CD4-positive, alpha-beta T cell treated with Interleukin-4 for 4 hours (primary cell): ENCODE measurements at places on chromosomes 6 and 20.

- no peak for DNase-seq
Measured at GRCh38 chr20:62356589-62357186, 10.4 kb downstream of the LAMA5 start.

- no peak for DNase-seq
Measured at GRCh38 chr20:41006126-41006935, 22.3 kb upstream of the TOP1 start.

GRCh38 chr6:74256381-74256780 lies 560.4 kb downstream of the CD109 start:
- no peak for DNase-seq

DNA sequence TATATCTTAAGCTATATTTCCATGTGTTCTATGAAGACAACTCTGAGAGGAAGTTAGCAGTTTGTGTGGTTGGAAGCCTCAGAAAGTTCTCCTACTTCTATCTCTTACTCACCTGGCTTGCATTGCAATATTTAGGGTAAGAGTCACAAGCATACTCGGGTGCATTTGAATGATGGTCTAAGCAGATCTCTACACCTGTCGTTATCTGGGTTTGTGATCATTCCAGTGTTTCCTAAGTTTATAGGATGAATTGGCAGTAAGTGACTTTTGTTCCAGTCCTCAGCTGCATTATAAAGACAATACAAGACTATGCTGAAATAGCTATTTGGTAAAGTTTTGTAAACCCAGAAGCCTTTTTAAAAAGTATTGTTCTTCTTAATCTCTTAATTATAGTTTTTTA lies 36.9 kb downstream of the CBFA2T2 start:
- no peak for DNase-seq

DNA sequence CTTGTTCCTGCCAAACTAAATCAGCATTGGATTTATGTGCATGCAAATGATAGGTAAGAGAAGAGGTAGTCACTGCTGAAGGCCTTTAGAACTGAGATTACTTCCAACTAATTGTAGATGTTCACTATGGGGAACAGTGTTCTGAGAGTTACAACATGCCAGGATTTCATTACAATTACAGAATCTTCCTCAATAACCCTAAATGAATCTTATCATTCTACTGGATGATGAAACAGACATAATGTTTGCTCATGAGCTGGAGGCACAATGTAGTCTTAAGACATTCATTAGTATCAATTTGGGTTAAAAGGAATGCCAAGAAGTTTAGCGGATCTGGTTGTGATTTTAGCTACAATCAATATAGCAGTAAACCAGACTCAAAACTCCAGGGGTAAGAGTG lies 248.9 kb upstream of the THEMIS start:
- DNase-seq, result no peak

- no peak for DNase-seq
Measured at GRCh38 chr6:167913699-167914098, 83.8 kb upstream of the KIF25 start.

- peak; percentile 91 for DNase-seq
Measured at GRCh38 chr20:41003143-41003935, 25.3 kb upstream of the TOP1 start.
